ENCODE measurements at places on chromosomes 5 and 9.

DNA sequence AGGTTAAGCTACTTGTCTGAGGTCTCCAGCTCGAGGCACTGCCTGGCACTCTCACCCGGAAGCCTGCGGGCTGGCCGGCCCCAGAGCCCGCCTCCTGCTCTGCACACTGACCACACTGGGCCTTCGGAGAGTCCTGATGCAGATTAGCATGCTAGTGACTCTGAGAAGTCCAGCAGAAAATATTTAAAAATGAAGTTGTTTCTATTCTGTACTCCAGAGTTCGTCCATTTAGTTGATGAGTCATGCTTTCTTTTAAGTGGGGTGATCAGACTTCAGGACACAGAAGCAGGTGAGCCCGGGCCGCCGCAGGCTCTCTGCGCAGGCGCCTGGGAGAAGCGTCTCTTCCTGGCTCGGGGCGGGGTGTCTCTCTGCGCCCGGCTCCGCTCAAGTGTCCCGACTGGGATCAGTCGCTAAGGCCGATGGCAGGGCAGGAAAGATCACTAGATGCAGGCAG, 32.5 kb downstream of the FAM240B start:
- DNase-seq: no peak

DNA sequence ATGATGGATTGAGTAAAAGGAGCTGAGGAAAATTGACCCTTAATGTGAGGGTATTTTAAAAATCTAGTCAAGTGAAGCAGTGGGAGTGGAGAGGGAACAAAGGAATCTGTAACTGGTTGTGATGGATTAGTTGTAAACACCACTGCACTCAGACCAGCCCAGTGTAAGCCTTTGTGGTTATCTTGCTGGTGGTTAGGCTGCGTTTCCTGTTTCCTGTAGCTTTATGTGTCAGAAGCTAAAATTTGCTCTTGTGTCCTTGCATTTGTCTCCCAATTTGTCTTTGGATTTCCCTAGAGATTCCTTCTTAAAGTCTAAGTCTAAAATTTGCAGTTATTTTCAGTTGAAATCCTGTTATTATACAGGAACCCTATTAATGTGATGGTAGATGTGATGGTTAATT, 6.3 kb downstream of the IFNA21 start:
- DNase-seq: no peak

DNA sequence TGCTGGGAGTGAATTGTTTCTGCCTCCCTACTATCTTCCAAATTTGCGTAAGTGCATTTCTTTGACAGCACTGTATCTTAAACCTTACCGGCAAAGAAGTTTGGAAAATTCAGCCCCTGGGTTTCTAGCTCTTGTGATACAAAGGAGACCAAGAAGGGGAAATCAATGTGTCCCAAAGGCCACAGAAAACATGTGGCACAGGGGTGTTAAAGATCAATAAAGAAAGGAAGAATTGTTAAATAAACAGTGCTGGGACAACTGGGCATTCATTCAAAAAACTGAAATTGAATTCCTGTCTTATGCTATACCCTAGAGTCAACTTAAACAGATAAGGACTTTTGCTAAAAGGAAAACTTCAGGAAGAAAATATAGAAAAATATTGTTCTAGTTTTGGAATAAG, 328.1 kb downstream of the MAN2A1 start:
- DNase-seq: no peak

GRCh38 chr5:178216088-178216534, 11.8 kb downstream of the HNRNPAB start:
- no peak for DNase-seq

DNA sequence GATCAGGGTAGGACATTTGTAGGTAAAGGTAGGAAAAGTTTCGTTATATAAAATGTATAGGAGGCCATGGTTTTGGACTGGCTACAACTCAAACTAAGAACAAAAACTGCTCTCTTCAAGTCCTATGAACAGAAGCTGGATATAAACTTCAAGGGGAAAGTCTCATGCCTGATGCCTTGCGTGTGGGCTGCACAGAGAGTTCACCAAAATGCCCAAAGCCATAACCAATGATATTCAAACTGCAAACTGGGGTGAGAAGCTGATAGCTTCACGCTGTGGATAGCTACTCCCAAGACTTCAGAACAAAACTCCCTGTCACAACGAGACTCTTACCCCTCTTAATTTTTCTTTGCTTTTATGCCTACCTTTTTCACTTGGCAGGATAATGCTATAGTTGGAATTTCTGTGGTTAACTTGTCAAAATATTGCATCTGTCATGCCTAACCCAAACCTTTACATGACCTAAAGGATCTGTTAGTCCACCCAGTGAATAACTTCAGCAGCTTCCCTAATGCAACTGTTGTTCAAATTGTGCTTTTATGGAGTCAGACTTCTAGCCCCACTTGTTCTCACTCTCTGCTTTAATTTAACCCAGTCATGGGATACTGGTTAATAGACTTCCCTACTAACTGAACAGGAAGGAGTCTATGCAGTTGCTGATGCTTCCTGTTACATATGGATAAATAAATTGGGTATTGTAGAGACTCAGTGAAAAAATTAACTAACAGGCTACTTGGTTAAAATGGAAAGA, 71.9 kb downstream of the SFXN1 start:
- DNase-seq: no peak

All from urinary bladder (tissue), 4 donors.